CD4-positive, alpha-beta T cell treated with Interleukin-15 for 4 hours (primary cell): ENCODE measurements at places on chromosomes 3 and 15.

DNA sequence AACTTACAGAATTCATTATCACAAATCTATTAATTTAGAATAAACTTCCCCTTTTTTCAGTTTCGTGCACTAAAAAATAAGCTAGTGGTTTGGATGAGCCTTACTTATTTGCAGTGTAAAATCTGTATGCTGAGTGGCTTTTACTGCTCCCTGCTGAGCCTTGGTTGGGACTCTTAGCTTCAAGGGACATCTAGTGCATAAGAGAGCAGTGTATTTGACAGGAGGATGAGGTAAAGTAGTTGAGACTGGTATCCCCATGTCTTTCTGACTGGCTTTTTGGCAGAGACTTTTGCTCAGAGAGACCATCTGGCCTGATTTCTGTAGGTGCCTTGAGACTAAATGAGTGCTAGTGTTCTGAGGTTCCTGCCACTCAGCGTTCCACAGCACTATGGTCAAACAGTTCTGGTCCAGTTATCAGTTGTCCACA lies 11.8 kb downstream of the CAPN7 start:
- no peak for DNase-seq

DNA sequence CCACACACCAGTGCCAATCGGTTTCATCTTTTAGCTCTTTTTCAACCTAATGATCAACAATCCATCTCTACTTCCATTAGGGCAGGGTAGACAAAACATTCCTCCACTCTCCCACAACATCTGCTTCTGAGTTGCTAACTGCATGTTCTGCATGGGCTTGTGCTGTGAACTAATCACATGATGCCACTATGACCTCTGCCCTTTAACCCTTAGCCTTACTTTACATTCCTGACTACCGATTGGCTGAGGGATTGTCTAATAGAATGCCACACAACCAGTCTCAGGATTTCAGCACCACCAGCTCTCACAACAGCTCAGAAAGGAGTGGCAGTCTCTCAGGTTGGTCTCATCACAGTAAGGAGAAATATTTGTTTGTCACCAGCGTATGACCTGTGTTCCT lies 562.8 kb downstream of the ROBO2 start:
- DNase-seq: no peak

DNA sequence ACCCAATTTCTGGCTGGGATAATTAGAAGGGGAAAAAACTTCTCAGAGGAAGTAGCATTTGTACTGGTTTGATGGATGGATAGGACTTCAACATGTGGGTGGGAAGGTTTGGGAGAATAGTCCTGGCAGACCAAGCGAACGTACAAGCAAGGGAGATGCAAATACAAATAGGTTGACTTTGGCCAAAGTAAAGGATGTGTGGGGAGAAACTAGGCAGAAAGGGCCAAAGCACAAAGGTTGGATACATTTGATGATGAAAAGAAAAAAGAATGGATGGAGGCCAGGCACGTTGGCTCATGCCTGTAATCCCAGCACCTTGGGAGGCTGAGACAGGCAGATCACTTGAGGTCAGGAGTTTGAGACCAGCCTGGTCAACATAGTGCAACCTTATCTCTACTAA lies 63.4 kb downstream of the ERC2 start:
- DNase-seq: no peak

DNA sequence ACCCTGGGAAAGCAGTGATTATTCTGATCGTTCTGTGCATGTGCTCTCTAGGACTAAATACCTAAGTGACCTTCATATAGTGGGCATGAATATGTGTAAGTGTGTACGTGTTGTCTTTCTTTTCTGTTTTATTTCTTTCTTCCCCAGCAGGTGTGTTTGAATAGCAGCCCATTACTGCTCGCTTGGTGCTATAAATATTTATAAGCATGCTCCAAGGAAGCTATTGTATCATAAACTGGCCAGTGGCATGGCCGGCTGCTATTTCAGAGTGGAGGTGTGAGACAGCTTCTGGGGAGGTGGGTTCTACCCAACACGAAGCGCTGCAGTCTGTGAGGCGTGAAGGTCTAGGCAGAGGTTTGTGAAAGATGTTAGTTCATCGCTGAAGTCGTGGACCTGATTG lies 641.8 kb downstream of the NTRK3 start:
- no peak for DNase-seq

DNA sequence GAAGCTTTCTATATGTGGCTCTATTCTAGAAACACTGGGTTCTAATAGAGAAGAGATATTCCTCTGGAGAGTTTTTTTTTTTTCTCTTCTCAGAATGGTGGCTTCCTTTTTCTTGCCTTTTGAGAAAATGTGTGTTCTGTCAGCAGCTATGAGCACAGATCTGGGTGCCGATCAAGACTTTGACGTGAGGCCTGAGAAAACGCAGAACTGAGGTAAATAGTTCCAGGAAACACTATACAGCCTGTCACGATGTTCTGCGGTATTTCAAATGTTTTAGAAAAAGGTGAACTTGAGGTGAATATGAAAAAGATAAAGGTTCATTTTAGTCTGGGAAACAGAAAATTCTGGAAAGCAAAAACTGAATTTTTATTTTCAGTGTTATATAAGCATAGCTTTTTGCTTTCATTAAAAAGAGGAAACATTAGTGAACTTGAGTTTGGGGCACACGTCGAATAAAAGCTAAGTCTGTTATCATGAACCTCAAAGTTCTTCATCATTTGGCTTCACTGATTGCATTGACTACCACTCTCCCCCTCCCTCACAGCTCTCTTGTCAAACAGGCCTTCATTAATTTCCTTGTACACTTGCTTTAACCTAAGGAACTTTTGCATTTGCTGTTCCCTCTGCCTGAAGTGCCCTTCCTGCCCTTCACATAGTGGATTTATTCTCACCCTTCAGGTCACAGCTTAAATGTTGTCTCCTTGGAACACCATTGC lies 265.1 kb downstream of the NFKBIZ start:
- peak; percentile 60 for DNase-seq

- DNase-seq: no peak
Observed at GRCh38 chr15:99123713-99124451, 19.0 kb downstream of the SYNM start.

GRCh38 chr3:110093411-110093810 lies 756.1 kb upstream of the DPPA4 start:
- DNase-seq: no peak

DNA sequence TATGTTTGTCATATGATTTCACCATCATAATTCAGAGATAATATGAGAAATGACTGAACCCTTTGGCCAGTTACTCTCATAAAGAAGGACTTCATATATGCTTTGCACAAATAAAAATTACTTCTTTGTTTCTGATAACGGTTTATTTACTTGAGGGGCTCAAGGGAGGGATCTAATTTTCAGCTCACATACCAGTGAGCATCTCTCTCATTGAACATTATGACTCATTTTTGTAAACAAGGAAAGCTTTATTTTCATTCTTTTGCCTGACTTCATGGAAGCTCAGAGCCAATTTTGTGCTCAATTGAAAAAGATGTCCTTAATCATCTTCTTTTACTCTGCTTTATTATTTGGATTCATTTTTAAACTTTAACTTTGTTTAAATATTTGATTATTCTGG lies 5.8 kb downstream of the NLGN1 start:
- no peak for DNase-seq

DNA sequence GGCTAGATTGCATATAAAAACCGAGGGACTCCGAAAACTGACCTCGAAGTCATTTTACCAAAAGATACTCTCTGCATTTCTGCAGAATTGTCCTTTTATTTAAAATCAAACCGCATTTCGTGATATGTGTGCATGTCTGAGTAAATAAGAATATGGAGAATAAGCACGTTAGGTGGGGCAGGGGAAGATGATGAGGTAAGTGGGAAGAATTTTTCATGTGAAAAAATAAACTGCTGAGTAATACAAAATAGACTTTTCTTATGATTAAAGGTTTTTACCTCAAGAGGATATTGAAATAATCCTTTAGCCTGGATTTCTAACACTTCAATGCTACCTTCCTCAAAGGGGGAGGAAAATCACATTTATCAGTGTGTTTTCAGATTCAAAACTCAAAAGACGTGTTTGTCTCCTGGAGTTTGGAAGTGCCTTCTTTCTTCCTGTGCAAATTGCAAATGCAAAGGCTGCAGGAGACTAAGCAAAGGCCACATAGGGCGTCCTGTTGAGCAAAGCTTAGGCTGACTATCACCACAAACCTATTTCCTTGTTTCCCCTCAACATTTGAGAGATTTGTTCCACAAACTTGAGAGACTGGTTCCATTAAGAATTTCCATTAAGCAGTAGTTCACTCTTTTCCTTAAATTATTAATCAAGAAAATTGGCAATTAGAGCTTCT lies 813.5 kb downstream of the MCTP2 start:
- DNase-seq: no peak

GRCh38 chr15:42504631-42505030 lies 9.2 kb downstream of the SNAP23 start:
- no peak for DNase-seq

DNA sequence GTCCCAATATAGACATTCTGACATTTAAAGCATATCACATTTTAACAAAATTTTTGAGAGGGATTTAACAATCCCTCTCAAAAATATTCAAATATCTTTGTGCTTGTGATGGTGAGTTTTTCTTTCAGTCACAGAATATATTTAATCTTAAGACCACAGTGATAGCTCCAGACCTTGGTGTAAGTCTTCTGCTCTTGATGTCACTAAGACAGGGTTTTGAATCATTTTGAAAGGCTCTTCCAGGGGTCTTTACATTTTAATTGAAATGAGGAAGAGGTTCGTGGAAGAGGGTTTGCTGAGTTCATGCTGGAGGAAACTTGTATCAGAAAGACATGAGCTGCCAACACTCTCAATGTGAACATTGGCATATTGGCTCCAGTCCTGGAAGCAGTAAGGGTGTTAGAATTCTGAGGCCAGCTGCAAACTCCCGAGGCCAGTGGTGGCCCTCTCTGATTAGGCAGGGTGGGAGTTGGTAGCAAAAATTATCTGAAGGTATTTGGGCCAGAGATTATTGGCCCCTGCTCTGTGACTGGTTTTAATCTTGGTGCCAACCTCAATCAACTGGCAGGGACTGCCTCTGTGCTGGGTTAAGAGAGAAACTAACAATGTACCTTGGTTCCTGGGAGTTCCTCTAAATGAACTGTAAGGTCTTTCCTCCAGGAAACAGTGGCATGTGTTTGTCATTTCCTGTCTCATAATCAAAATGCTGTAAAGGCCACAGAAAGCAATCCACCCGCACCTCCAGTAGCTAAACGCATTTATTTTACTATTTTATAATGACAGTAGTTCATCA lies 5.3 kb downstream of the POU1F1 start:
- no peak for DNase-seq

GRCh38 chr3:11724615-11725339 lies 81.1 kb upstream of the VGLL4 start:
- DNase-seq: no peak

- DNase-seq: no peak
Observed at GRCh38 chr15:22810033-22810852, 23.8 kb downstream of the NIPA1 start.

DNA sequence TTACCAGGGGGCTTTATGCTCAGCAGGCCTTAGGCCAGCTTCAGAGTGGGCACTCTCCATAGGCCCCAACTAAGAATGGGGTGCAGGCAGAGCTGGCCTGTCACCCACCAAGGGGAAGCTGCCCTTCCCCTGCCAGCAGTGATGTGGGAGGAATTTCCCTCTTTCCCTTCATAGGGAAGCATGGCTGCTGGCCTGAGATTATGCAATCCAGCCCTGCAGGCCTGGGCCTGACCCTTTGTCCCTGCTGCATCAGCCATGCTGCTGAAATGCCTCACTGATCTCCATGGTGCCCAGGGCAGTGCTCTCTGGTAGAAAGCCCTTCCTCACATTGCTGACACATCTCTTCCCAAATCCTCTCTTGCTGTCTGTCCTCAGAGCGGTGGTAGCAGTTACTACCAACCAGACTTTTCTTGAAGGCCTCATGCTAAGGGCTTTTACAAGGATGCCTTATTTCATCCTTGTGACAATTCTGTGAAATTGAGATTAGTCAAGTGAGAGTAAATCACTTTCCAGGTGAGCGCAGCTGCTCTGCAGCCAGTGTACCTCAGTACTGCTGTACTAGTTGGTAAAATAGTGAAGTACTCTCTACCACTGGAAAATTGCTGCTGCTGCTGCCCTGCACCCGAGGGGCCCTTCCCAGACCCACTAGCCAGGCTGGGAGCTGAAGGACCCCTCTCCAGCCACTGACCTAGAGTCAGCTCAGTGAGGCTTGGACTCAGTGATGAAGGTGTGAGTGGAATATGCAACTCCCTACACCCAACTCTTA lies 33.8 kb downstream of the MRAS start:
- no peak for DNase-seq

DNA sequence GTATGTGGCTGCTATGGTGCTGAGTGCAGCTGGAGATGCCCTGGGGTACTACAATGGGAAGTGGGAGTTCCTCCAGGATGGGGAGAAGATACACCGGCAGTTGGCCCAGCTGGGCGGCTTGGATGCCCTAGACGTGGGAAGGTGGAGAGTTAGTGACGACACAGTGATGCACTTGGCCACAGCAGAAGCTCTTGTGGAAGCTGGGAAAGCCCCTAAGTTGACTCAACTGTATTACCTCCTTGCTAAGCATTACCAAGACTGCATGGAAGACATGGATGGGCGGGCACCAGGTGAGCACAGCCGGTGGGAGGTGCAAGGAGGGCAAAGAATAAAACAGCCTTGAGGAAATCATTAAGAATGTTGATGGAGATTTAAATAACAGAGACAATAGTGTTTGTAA lies 2.9 kb downstream of the ADPRH start:
- DNase-seq: peak; percentile 16

- peak; percentile 71 for DNase-seq
Observed at GRCh38 chr3:152222327-152222726, 46.4 kb upstream of the MBNL1 start.

- no peak for DNase-seq
Observed at GRCh38 chr3:97232393-97233034, 418.1 kb downstream of the EPHA6 start.

DNA sequence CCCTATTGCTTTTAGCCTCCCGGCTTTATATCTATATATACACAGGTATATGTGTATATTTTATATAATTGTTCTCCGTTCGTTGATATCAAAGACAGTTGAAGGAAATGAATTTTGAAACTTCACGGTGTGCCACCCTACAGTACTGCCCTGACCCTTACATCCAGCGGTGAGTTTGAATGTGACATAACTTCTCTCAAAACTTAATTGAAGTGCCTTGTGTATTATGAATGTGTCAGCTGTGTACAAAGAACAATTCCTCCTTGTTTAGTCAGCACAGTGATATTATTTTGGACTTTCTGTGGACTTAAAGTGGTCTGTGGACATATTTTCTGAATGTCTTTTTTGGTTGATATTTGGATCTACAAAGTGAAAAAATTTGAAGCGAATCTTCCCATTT lies 220 bp downstream of the TP63 start:
- no peak for DNase-seq

DNA sequence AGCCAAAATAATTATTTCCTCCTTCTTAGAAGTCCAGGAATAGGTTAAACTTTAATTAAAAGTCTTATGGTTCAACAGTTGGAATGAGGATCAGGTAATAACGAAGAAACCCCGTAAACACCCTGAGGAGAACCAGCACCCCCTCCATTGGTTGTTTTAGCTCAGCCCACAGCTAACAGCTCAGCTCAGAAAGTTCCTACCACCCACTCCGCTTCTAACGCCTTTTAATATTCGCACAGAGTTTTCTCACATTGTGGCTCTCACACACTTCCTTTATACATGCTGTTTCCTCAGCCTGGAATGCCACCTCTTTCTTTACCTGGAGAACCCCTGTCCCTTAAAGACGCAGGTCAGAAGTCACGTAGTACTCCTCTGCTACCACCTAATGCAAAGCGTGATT lies 17.0 kb downstream of the CX3CR1 start:
- no peak for DNase-seq

GRCh38 chr3:28972921-28973320 lies 307.9 kb upstream of the RBMS3 start:
- DNase-seq: no peak
